Mammary epithelial cell (primary cell): ENCODE measurements at places on chromosomes 2 and 18. TPM values are rescaled to one million over a fixed set of nuclear protein-coding genes. Genes with fewer than 3 reads are reported as not detected.

The FABP1 gene
- not detected in 2 replicates for total RNA-seq

The KCNJ3 gene
- not detected in 2 replicates for total RNA-seq

The GKN1 gene
- not detected for total RNA-seq

The FBXO15 gene
- total RNA-seq: 0.33 TPM

The CDK5R2 gene
- 0.35 and 0.49 TPM in 2 replicates for total RNA-seq

The SCYGR5 gene
- total RNA-seq: not detected

The MFSD6 gene
- total RNA-seq: 24.9 and 33.7 TPM in 2 replicates

The TEX51 gene
- not detected in 2 replicates for total RNA-seq

The SCN7A gene
- not detected for total RNA-seq

The TUBA4B gene
- total RNA-seq: not detected

The G6PC2 gene
- not detected in 2 replicates for total RNA-seq

The ARHGAP28 gene
- 0.27 and 0.38 TPM in 2 replicates for total RNA-seq

The ANKRD44 gene
- 10.2 TPM for total RNA-seq

The PRSS56 gene
- total RNA-seq: not detected

The EFR3B gene
- total RNA-seq: 0.05 TPM in 1 of 2 replicates, not detected in the other

The YWHAQ gene
- total RNA-seq: 326 TPM
